KBM-7 (cell line): ENCODE measurements at places on chromosomes 3 and 15.

DNA sequence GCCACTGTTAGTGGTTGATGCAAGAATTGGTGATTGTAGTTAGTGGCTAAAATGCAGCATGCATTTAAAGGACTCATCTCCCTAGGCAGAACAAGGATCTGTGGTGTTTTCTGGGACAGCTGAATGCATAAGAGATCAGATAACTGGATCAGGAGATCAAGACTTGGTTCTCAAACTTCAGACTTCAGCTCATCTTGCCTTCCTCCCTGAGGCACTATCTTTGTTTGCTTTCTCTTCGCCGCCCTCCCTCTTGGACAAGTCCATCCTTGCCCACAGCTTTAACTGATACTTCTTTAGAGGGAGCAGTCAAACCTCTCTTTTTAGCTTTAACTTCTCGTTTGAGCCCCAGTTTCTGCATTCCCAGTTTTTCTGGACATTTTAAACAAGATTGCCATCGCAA is 195.4 kb upstream of the TPRG1 start:
- no peak for DNase-seq

DNA sequence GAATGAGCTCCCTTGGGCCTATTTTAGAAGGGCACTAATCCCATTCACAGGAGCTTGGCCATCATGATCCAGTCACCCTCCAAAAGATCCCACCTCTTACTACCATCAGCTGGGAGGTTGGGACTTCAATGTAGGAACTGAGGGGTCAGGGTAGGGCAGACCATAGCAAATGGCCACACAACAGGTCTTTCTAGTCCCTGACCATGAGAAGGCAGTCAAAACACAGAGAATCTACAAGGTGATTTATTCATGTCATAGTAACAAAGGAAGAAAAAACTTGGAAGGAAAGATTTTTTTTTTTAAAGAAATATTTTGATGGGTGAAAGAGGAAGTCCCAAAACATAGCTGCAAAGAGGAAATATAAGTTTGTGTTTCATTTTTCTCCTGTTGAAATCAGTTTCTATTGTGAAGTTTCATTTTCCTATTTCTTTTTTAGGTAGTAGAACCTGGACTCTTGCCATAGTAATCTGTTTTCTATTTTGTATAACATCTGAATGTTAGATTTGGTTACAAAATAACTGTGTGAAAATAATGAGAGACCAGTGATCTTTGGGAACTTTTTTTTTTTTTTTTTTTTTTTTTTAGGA is 23.5 kb upstream of the TNFSF10 start:
- peak; percentile 55 for DNase-seq

DNA sequence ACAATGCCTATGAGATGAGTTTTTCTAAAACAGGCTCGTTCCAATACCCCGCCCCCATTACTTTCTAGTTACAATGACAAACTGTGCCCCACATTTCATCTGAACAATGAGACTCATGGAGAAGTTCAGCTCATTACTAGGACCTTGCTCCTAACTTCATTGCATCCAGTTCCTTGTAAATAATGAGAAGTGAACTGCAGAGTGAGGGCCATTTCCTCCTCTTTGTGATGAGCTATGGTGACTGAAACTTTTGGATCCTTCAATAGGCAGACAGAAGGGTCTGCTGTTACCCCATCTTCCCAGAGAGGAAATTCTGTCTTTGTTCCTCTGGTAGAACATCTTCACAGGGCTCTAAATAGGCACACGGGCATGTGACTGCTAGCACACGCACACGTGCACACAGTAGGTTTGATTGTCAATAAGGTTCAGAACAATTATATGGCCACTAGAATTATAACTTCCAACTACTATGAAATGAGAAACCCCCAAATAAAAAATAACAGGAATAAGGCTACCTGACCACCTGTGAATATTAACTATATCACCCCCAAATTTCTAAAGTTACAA is 51.8 kb downstream of the SERP1 start:
- no peak for DNase-seq

- DNase-seq, result no peak
Measured at GRCh38 chr15:31477851-31478701, 151.4 kb downstream of the KLF13 start.

DNA sequence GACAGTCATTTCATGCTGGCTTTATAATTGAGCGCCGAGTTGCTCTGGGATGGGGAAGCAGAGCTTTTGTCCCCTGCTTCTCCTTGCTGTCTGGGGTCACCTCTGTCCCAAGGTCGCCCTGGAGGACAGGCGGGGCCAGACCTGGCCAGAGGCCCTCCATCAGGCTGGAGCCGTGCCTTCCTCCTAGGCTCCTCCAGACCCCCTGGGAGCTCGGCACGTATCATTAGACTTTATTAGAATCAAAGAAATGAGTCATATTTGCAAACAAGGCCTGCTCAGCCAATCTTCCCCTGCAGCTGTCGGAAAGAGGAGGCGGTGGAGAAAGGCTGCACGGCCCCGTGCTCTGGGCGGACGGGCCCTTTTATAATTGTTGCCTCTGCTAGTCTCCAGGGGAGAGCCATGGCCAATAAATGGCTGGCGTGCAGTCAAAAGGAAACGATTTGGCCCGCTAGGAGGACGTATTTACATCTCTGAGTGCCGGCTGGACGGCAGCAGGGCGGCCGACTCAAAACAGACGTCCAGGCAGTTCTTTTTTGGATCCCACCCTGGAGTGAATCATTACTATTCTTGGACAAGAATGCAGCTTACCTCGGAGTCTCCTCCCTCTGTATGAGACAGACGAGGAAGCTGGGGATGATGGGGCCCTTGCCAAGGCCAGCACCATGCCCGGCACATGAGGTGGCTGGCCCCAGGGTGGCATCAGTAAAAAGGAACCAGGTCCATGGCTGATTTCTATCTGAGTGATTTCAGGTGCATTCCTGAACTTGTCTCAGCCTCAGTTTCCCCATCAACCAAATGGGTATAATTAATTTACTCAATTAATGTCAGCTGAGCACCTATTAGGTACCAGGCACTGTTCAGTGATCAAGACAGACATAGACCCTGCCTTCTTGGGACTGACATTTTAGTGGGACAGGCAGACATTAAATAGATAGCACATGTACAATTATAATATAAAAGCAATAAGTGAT is 50.6 kb downstream of the SLC6A6 start:
- DNase-seq, result no peak

- no peak for DNase-seq
Measured at GRCh38 chr15:62566248-62566647, 401.2 kb upstream of the C2CD4B start.

DNA sequence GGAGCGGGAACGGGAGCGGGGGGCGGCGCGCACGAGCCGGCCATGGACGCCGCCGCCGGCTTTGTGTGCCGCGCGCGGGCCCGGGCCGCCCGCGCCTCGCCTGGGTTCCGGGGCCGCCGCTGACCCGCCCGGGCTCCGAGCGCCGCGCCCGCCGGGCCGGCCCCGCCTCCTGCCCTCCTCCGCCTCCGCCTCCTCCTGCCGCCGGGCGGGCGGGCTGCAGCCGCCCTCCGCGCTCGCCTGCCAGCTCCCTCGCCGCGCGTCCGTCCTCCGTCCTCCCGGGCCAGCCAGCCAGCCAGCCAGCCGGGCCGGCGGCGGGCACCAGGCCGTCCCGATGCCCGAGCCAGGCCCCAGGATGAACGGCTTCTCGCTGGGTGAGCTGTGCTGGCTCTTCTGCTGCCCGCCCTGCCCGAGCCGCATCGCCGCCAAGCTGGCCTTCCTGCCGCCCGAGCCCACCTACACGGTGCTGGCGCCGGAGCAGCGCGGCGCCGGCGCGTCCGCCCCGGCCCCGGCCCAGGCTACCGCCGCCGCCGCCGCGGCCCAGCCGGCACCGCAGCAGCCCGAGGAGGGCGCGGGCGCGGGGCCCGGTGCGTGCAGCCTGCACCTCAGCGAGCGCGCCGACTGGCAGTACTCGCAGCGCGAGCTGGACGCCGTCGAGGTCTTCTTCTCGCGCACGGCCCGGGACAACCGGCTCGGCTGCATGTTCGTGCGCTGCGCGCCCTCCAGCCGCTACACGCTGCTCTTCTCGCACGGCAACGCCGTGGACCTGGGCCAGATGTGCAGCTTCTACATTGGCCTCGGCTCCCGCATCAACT is at the start of gene ABHD17C:
TSS of gene ABHD17C (plus strand) at position 212 of the 812 bp plus-strand sequence. CDS start at position 332, 120 bp downstream.
- DNase-seq, result peak; percentile 66

DNA sequence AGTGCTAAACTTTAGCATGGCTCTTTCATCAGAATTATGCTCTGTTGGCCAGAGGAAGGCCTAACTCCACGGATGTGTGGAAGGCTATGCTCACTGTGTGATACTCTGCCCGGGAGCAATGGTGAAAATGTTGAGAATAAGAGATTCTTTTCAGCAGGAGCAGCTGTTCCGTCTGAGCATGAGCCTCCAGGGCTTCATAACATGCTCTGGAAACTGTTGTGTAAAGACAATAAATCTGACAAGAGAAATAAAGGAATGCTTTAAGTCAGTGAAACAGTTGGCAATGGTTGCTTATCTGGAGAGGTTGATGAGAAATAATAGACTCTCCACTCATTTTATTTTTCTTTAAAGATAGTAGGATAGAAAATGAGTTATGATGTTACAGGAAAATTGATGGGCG is 269.8 kb downstream of the DIPK2A start:
- DNase-seq, result no peak
